Osteocyte (in vitro differentiated cells): ENCODE measurements at places on chromosomes 7 and 10. TPM values are rescaled to one million over a fixed set of nuclear protein-coding genes. Genes with fewer than 3 reads are reported as not detected.
A peak's percentile ranks its signal among the peaks of the same experiment; 100 is the strongest.

The LFNG gene
- 20.8 and 23.3 TPM in 2 replicates for total RNA-seq

- DNase-seq = no peak
Observed at GRCh38 chr10:12221323-12222298, 25.6 kb downstream of the CDC123 start.

GRCh38 chr7:66075590-66076461 lies at the start of gene ASL:
ASL (plus strand) TSS chr7:66075819; CDS start chr7:66076082, 263 bp downstream.
- peak; percentile 97 for DNase-seq

The CLIP2 gene
- 40.7 and 44.3 TPM in 2 replicates for total RNA-seq

- DNase-seq = no peak
Observed at GRCh38 chr7:143885951-143886350, 16.0 kb downstream of the TCAF1 start.
